Smooth muscle cell of trachea (primary cell): ENCODE measurements at places on chromosomes 13 and 19. TPM values are rescaled to one million over a fixed set of nuclear protein-coding genes. Genes with fewer than 3 reads are reported as not detected.

PRX gene
- total RNA-seq: 2.2 and 3.8 TPM in 2 replicates

SLAIN1 gene
- 0.15 and 0.17 TPM in 2 replicates for total RNA-seq

CEACAM1 gene
- not detected in 2 replicates for total RNA-seq

PRKACA gene
- total RNA-seq: 60.2 and 72.1 TPM in 2 replicates

CD33 gene
- total RNA-seq: not detected in 2 replicates

SPRED3 gene
- total RNA-seq: 0.66 and 2.9 TPM in 2 replicates
